Progenitor cell of endocrine pancreas (in vitro differentiated cells): ENCODE measurements at places on chromosomes 5 and 9.

GRCh38 chr5:107449369-107449768 lies 221.4 kb downstream of the EFNA5 start:
- no peak for DNase-seq

DNA sequence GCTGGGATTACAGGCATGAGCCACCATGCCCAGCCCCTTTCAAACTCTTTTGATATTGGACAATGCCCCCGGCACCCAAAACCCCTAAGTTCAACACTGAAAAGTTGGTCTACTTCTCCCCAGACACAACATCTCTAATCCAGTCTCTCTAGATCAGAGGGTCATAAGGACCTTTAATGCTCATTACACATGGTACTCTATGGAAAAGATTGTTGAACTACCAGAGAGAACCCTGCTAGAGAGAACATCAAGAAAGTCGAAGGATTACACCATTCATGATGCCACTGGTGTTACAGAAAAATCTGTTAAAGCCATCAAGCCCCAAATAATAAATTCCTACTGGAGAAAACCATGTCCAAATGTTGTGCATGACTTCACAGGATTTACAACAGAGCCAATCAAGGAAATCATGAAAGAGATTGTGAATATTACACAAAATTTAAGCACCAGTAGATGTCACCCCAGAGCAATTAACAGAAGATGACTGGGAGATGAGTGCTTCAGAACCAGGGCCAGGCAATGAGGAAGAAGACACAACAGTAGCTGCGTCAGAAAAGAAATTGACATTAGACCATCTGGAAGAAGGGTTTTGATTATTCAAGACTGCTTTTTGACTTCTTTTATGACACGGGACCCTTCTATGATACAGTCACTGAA lies 28.3 kb upstream of the NIPAL4 start:
- no peak for DNase-seq

DNA sequence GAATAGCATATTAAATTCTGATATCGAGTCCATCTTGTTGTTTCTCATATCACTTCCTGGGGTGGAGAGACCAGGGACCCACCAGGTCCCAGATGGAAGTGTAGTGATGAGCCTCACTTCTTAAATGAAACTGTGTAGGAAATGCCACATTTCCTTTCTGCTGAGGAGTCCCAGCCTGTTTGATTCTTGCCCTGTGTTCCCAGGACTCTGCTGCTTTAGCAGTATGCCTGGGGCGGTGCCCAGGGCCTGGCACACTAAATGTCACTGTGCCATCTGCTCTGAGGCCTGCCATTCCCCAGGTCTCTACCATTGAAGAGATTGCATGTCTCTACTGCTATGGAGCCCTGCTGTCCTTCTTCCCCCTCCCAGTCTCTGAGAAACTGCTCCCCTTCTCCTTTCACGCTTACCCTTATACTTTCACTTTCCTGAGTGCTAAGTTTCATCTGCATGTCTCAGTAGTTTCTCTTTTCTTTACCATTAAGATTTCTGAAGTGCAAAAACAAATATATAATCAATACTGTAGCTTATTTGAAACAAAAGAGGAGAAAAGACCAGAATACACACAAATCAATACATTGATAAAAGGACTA lies 260.4 kb downstream of the GABRB2 start:
- DNase-seq, result no peak

DNA sequence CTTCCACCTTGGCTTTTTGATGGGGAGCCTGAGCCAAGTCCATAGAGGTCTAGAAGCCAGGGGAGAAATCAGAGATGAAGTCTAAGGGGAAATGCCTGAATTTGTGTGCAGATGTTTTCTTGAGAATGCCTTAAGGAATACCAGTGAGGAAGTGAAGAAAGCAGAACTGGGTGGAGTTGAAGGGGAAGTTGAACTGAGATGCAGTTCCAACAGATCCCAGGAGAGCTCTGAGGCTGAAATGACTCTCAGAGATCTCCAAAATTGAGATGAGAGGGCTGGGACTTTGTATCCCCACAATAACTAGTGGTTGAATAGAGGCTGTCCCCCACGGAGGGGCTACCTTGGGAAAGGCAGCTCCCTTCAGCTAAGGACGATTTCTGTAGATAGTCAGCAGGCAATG lies 197.1 kb downstream of the ZNF462 start:
- no peak for DNase-seq
